Smooth muscle cell of bladder (primary cell): ENCODE measurements at places on chromosomes 2 and 18. TPM values are rescaled to one million over a fixed set of nuclear protein-coding genes. Genes with fewer than 3 reads are reported as not detected.

The DES gene
- total RNA-seq: 0.71 and 3.7 TPM in 2 replicates

The FAM117B gene
- 5.4 and 10.5 TPM in 2 replicates for total RNA-seq

The SPOPL gene
- total RNA-seq: 9.0 and 20.6 TPM in 2 replicates

The PROKR1 gene
- total RNA-seq: not detected in 2 replicates

The CAVIN2 gene
- 10.4 and 16.4 TPM in 2 replicates for total RNA-seq

The VRK2 gene
- total RNA-seq: 17.5 and 18.4 TPM in 2 replicates

The ITSN2 gene
- total RNA-seq: 20.2 and 20.5 TPM in 2 replicates

The TSGA10 gene
- total RNA-seq: 3.4 and 4.3 TPM in 2 replicates

The NAT8 gene
- total RNA-seq: not detected in 2 replicates

The HRH4 gene
- total RNA-seq: under 0.01 and 0.18 TPM in 2 replicates
